ENCODE measurements at places on chromosomes 2 and 18. TPM values are rescaled to one million over a fixed set of nuclear protein-coding genes. Genes with fewer than 3 reads are reported as not detected.

Gene C2orf15
- 1.1 TPM for polyA plus RNA-seq

Gene ASXL3
- polyA plus RNA-seq = 0.02 TPM

Gene DCDC2C
- polyA plus RNA-seq = not detected

Gene TGFA
- polyA plus RNA-seq = 16.3 TPM

Gene ITPRIPL1
- 0.84 TPM for polyA plus RNA-seq

Gene NETO1
- not detected for polyA plus RNA-seq

Gene AKAIN1
- polyA plus RNA-seq = not detected

Gene RAB6D
- 0.02 TPM for polyA plus RNA-seq

Gene MITD1
- 25.0 TPM for polyA plus RNA-seq

Gene OSR1
- polyA plus RNA-seq = 1.1 TPM

Gene FANCL
- 9.4 TPM for polyA plus RNA-seq

Gene CGREF1
- polyA plus RNA-seq = 2.4 TPM

Gene IL1F10
- 0.18 TPM for polyA plus RNA-seq

Gene HOXD10
- polyA plus RNA-seq = 0.31 TPM

Gene RAB6C
- not detected for polyA plus RNA-seq

Gene DES
- 686 TPM for polyA plus RNA-seq

Gene GATA6
- polyA plus RNA-seq = 0.41 TPM

Gene WDPCP
- 0.81 TPM for polyA plus RNA-seq

Gene LTBP1
- polyA plus RNA-seq = 13.9 TPM

Gene CCDC102B
- polyA plus RNA-seq = 0.94 TPM

Gene TTC39C
- polyA plus RNA-seq = 8.5 TPM

Gene GCG
- polyA plus RNA-seq = 0.10 TPM

Gene KLHL29
- polyA plus RNA-seq = 2.1 TPM

Gene TYMS
- 27.8 TPM for polyA plus RNA-seq

Gene ADCY3
- 15.2 TPM for polyA plus RNA-seq

Gene SCG2
- polyA plus RNA-seq = 0.09 TPM

Gene CIB4
- not detected for polyA plus RNA-seq

Gene MATN3
- 0.14 TPM for polyA plus RNA-seq

Gene SLC20A1
- 10.1 TPM for polyA plus RNA-seq

Gene SPP2
- polyA plus RNA-seq = not detected

Gene CHST9
- 0.27 TPM for polyA plus RNA-seq

Gene GKN2
- 2.6 TPM for polyA plus RNA-seq

Gene FBXO41
- 0.92 TPM for polyA plus RNA-seq

Gene PROKR1
- 0.02 TPM for polyA plus RNA-seq

Gene CHRNG
- not detected for polyA plus RNA-seq

Gene ACVR2A
- polyA plus RNA-seq = 6.2 TPM

Gene FEV
- not detected for polyA plus RNA-seq

Gene CFAP221
- polyA plus RNA-seq = not detected

Data from esophagus (tissue), 2 donors.